ENCODE measurements at places on chromosomes 1 and 21.

DNA sequence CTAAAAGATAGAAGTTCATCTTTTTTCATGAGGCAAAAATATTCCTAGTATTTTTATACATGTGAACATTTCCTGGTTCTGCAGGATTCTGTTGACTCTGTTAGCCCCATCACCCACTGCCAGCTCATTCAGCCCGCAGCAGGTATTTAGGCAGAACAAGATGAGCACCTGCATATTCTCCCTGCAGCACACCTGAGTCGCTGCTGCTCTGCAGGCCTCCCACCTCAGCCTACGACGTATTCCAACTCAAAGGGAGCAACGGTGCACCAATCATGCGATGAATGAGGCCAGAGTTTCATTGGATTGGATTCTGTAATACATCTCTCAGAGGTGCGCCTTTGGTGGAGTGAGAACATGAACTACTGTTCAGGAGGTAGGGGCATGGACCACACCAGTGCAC lies 87.6 kb downstream of the CNIH3 start:
- DNase-seq: no peak

- DNase-seq: no peak
Measured at GRCh38 chr1:92123868-92124267, 43.7 kb downstream of the BTBD8 start.

DNA sequence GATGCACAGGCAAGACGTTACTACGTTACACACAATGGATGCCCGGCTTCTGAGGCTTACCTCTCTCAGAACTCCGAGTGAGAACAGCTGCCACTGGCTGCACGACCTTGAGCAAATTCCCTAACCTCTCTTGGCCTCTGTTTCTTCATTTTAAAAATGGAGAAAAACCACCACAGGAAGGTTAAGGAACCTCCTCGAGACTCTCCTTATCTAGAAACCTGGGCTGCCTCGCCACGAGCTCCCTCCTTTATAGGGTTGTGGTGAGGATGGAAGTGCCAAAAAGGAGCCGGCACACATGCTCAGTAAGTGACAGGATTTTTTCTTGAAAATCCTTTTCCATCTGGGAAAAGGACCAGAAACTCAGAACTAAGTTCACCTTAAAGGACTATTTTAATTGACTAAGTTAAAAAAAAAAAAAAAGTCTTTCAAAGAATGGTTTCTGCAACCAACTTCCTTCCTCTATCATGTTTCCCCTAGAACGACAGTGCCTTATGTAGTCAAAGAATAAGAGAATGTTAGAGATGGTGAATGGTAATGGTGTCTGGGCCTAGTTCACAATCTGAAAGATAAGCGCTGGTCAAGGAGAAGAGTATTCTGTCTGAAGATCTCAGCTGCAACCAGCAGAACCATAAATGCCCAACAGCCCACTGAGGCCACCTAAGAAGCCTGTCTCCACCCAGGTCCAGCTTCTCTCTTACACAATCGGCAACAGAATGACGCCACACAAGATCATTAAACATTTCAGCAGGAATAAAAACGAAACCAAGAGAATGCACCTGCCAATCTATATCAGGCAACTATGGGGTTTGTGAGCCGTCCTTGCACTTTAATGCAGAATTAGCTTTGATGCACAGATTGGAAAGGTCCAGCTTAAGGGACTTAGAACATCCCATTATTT lies 64.9 kb downstream of the SLC45A1 start:
- DNase-seq: no peak

GRCh38 chr1:156475568-156476500 lies 24.7 kb downstream of the MEF2D start:
- peak; percentile 95 for DNase-seq

GRCh38 chr1:64479874-64480273 lies 9.9 kb downstream of the CACHD1 start:
- DNase-seq: no peak

DNA sequence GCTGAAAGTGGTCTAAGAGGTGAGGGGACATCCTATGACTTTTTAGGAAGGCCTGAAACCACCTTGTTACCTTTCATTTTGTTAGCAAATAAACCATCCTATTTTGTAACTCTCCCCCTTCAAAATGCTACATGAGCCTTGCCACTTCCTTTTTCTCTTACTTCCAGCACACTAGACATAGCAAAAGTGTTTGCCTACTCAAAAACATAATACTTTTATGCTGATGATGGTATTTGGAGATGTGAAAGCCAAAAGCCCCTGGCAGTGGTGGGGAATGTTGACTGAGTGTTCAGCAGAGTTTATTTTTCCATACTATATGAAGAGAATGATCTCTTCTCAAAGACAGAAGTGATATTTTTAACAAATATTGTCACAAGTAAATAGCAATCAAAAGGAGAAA lies 134.2 kb downstream of the EDEM3 start:
- no peak for DNase-seq

DNA sequence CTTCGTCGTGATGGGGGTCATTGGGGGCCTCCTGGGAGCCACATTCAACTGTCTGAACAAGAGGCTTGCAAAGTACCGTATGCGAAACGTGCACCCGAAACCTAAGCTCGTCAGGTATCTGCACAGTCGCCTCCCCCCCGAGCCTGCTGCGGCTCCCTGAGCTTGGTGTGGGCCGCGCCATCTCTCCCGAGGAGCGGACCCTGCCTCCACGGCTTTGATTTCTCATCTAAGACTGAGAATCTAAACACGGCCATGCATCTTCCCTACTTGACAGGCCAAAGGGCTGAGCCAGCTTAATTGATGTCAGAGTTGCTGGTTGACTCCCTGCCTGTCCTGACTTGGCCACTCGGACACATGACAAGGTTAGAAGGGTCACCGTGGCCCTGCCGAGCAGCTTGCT lies 19.1 kb downstream of the NPPA start:
- DNase-seq: no peak

GRCh38 chr1:156444407-156445001 lies 56.1 kb downstream of the MEF2D start:
- DNase-seq: peak; percentile 47

- DNase-seq: no peak
Measured at GRCh38 chr1:224622831-224623230, 6.7 kb downstream of the CNIH3 start.

DNA sequence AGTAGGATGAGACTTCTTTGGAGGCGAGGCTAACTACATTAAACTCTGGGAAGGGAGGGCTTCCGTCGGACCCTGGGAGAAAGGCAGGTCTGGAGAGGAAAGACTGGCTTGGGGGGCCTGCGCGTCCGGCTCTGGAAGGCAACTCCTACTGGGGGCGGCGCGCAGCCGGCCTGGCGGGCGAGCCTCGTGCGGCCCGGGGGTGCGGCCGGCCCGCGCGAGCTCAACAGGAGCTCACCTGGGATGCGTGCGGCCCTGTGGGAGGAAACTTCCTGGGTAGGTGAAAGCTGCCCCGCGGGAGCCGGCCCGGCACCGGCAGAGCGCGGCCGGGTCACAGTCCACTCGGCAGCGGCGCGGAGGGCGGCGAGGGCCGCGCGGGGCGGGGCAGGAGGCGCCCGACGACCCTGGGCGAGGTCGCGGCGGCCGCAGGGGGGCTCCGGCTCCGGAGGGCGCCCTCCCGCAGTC lies 449 bp downstream of the EPS15 start:
- DNase-seq: peak; percentile 73

- no peak for DNase-seq
Measured at GRCh38 chr1:162367073-162367472, 9.6 kb downstream of the SPATA46 start.

GRCh38 chr1:165912638-165913037 lies 85.2 kb downstream of the UCK2 start:
- no peak for DNase-seq

GRCh38 chr1:199243423-199244061 lies 604.7 kb downstream of the PTPRC start:
- DNase-seq: peak; percentile 63

GRCh38 chr1:160708118-160708517 lies 3.5 kb downstream of the CD48 start:
- no peak for DNase-seq

DNA sequence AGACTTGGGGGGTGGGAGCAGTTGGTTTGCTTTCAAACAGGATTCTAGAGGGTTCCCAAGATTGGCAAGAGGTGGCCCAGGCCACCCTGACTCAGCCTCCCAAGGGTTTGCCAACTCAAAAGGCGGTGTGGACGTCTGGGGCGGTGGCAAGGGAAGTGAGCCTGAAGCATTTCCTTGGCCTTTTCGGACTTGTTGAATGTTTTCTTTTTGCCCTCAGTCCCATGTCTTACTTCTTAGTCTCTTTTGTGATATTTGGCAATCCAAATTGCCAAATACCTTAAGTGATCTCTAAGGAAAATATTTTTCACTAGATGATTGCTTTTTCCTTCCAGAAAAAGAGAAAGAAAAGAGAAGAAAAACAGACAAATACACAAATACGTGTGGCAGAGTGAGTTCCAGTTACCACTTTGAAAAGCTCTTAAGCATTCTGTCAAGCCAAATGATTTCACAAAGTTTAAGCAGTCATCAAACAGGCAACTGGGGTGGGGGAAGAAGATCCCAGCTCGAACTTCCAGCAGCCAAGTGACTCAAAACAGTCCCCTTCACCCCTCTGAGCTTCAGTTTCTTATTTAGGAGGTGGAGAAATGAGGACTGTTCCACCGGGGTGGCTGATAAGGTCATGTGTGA lies 374.6 kb upstream of the USP24 start:
- peak; percentile 83 for DNase-seq

DNA sequence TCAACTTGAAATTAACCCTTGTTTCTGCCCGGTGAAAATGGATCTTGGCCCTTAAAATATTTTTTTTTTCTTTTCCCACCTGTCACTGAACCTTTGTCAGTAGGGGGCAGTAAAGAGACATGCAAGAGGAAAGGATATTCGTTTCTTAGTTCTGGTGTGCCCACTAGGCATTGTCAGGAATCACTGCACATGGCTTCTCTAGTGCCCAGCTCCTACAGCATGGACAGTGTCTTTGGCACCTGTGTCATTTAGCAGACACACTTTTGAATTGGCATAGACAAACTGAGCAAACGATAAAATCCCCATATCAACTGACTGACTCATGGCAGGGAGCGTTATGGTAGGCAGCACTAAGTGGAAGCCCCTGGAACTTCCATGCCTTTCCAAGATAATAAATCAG lies 1048.1 kb downstream of the BRINP3 start:
- DNase-seq: peak; percentile 4

DNA sequence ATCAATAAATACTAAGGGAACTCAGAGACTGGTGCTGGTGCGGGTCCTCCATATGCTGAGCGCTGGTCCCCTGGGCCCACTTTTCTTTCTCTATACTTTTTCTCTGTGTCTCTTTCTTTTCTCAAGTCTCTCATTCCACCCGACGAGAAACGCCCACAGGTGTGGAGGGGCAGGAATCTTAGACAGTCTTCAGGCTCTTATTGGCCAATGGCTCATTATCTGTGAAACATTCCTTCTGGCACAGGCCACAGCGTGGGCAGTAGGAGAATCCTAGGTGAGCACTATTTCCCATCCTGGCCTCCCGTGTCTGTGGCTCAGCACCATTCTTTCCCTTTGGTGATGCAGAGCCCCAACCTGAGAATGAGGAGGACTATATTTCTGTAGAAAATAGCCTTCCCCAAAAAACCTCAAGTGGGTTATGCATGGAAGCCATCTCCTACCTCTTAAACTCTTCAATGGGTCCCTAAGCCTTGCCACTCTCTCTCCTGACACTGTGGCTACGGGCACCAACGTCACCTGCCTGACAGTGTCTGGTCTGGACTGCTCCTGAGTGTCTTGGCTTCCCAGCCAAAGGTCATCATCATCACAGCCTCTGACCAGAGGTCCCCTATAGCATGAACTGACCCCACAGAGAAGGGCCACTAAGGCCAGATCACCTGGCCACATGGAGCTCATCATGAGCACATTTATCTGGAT lies 6.2 kb upstream of the SLAMF1 start:
- no peak for DNase-seq

GRCh38 chr1:237832858-237833257 lies 57.9 kb downstream of the ZP4 start:
- DNase-seq: no peak

DNA sequence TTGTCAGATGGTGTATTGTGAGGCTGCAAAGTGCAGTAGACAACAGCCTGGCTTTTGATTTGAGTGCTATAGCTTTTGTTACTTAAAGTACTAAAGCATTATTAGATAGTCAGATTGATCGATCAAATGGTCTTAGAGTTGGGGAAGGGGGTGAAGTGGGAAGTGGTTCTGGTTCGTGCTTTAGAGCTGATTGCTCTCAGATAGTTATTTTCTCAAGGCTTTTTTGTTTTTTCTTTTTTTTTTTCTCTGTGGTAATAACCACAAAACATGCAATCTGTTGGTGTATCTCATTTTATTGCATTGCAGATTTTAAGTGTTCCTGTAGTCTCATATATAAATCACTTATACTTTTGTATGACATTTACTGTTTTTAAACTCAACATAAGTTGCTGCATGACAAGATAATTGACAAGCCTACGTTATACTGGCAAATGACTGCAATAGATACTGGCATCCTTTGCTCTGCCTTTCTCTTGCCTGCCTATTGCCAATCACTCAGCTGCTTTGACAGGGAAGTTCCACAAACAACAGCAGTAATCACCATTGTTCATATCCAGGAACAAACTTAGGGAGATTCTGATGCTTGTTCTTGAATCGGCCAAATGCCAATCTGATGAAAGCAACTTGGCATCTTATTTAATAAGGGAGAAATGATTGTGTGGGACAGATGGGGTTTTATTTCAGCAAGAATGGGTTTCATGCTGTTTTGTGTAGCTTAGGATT lies 125.0 kb upstream of the B3GALT2 start:
- DNase-seq: no peak

DNA sequence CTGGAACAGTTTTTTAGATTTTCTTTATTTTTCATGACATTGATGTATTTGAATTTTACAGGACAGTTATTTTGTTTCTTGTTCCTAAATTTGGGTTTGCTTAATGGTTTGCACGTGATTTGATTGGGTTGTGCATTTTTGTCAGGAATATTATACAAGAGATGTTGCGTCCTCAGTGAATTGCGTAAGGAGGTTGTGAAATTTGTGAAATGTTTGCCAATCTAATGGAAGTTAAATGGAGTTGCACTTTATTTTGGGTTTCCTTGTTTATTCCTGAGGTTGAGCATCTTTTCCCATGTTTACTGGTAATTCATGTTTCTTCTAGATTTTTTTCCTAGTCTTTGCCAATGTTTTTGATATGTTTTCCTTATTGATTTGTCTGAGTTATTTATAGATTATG lies 19.9 kb downstream of the ZNF648 start:
- DNase-seq: peak; percentile 3

DNA sequence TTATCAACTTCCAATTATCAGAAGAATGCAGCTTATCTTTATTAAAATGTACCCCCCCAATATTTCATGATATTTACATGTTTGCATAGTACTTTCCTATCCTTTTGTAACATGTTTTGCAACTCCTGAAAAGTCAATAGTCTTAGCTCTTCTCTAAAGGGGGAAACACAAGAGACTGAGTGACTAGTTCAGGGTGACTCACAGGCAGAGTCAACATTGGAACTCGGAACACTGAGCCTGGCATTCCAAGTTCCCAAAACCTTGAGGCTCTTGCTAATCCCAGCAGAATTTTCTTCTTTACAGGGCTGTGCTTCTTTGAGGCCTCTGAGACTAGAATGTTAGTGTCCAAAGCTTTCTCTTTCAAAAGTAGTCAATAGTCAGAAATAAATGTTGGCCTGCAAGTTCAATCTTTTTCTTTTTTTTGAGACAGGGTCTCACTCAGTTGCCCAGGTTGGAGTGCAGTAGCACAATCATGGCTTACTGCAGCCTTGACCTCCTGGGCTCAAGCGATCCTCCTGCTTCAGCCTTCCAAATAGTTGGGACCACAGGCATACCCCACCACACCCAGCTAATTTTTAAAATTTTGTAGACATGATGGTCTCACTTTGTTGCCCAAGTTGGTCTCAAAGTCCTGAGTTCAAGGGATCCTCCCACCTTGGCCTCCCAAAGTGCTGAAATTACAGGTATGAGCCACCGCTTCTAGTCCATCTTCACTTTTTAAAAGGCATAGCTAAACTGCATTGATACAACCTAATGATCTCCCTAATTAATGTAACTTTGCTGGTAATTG lies 37.5 kb downstream of the ZNF281 start:
- peak; percentile 90 for DNase-seq

GRCh38 chr1:93559045-93559444 lies 111.1 kb downstream of the FNBP1L start:
- no peak for DNase-seq

Measured in GM23248 (cell line).